ENCODE measurements at places on chromosomes 12 and 14. TPM values are rescaled to one million over a fixed set of nuclear protein-coding genes. Genes with fewer than 3 reads are reported as not detected.

The CDKN1B gene
- total RNA-seq: 16.7 TPM

The PTPRR gene
- total RNA-seq: 0.15 TPM

The CISTR gene
- total RNA-seq: not detected

The RDH16 gene
- 0.39 TPM for total RNA-seq

The RHNO1 gene
- 47.0 TPM for total RNA-seq

The TPPP2 gene
- total RNA-seq: not detected

The SMCO2 gene
- not detected for total RNA-seq

The IGFBP6 gene
- total RNA-seq: 246 TPM

The SBNO1 gene
- total RNA-seq: 21.1 TPM

The GSG1 gene
- total RNA-seq: 1.2 TPM

The SYT1 gene
- total RNA-seq: 6.1 TPM

The PDE3A gene
- 2.9 TPM for total RNA-seq

The HNRNPA1 gene
- 1,522 TPM for total RNA-seq

The NOP9 gene
- total RNA-seq: 16.4 TPM

The FAM181A gene
- not detected for total RNA-seq
